ENCODE measurements at places on chromosomes 5 and 9.

- no peak for DNase-seq
Measured at GRCh38 chr5:71929003-71929402, 178.3 kb upstream of the MAP1B start.

- no peak for DNase-seq
Measured at GRCh38 chr9:28563291-28563934, 990.1 kb upstream of the C9orf72 start.

DNA sequence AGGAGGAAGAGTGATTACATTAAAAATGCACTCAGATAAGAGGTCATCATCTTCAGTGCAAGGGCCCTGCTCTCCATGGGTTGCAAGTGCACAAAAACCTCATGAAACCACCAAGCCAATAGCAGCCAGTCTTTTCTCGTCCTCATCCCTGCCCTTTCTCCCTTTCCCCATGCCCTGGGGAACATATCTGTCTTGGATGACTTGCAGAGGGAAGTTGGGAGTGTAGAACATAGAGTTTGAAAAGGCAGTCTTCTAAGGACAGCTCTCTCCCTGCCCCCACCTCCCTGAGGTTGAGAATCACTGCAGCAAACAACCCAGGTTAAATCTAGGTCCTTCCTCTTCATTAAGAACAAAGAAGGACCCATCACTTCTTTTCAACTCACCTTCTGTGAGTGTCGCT lies 22.0 kb downstream of the DDX31 start:
- no peak for DNase-seq

DNA sequence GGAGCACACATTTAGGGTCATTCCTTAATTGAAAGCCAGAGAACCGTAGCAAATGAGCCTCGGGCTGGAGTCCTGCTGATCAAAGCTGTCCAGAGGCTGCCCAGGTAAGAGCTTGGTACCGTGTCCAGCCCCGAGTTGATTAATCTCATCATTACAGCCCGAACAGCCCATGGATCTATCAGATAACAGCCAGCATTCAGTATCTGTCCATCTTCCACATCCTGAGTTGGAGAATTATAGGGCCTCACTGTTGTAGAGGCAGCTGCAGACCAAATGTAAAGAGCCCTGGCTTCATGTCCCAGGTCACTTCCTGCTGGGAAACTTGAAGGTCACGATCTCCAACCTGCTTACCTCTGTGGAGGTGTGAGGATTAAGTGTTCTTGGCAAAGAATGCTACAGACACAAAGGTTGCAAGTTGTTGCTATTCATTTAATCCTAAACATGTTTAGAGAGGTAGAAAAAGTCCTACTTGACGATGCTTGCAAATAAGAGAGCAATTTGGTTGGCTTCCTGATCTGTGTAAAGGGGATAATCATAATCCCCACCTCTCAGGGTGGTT lies 16.1 kb downstream of the GGTA1 start:
- no peak for DNase-seq

GRCh38 chr5:38650946-38651345 lies 94.5 kb upstream of the LIFR start:
- no peak for DNase-seq

- no peak for DNase-seq
Measured at GRCh38 chr5:61981886-61982285, 324.1 kb upstream of the KIF2A start.

- DNase-seq: no peak
Measured at GRCh38 chr9:121738411-121738810, 87.0 kb downstream of the DAB2IP start.

- no peak for DNase-seq
Measured at GRCh38 chr5:142179776-142180387, 71.3 kb downstream of the NDFIP1 start.

DNA sequence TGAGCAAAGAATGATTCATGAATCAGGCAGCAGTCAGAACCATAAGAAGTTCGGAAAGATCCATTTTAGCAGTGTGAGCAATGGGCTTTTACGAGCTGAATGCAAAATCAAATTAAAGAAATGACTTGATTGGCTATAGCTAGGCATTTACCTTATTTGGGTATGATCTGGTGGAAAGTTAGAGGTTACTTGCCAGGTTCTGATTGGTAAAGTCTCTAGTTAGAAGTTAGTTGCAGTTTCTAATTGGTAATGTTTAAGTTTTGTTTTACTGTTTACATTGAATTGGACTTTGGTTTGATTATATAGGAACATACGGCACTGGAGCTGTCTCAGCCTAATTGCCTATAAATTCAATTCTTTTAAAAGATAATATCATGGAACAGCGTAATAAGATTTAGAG lies 97.9 kb downstream of the ITGA1 start:
- no peak for DNase-seq

GRCh38 chr9:127979333-127980059 lies 1.3 kb downstream of the EEIG1 start:
- no peak for DNase-seq

All from stimulated activated CD4-positive, alpha-beta T cell treated with anti-CD3 and anti-CD28 coated beads, Interleukin-15, amount 100 ng/mL, for 1 hour (primary cell).